ENCODE measurements at places on chromosomes 6 and 20.

DNA sequence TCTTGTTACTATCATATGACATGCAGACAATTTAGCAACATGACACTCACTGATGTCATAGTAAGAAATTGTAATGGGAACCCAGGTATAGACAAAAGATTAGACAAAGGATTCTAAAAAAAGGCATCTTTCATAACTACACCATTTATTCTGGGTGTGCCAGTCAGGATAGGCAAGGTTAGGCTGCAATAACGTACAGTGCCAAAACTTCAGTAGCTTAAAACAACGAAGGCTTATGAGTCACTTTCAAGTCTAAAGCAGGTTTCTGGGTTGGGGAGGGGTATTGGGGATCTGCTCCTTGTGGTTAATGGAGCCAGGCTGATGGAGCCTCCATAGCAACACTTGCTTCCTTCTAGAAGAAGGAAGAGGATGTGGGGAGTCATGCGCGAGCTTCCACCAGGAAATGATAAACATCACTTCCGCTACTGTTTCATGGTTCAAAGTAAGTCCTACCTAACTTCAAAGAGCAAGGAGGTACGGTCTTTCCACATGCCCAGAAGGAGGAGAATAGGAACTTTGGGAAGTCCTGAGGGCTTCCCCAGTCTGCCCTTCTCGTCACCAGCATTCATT is 2.0 kb upstream of the GTSF1L start:
- DNase-seq: no peak

DNA sequence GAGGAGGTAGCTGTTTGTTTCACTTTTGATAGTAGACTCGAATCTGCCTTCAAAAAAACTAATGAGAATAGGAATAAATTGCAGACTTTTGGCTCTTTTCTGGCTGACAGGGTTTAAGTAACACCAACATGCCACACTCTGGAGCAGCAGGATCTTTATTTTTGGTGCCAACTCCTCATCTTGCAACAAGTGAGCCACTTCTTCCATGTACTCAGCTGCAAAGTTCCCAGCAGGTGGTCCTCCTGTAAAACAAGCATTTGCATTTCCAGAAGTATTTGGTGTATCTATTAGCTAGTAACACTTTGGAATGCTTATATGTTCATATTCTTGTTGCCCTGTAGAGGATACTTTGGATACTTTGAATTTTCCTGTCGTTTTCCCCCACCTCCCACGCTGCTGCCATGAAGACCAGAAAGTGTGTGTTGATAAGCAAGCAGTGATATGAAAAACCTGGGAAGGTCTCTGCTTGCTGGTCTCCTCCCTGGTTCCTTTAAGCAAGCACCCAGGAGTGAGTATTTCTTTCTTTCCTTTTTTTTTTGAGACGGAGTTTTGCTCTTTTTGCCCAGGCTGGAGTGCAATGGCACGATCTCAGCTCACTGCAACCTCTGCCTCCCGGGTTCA is 1.0 kb downstream of the ARMH2 start:
- no peak for DNase-seq

DNA sequence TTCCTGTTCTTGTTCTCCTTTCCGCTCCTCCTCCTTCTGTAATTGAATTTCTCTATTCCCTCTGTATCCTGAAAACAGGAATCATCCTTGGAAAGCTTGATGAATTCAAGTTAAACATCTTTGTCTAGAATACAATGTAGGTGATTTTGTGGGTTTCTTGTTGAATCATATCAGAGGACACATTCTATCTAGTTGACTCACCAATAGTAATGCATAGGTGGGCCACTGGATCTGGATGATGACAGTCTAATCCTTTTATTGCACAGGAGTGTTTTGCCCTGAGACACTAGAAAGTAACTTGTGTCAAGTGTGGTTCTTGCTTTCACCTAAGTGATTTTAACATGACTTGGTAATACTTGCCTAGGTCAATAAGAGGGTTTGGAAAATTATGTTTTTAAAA is 164.3 kb downstream of the RFPL4B start:
- no peak for DNase-seq

GRCh38 chr6:124812067-124812466 is 150.2 kb upstream of the RNF217 start:
- no peak for DNase-seq

DNA sequence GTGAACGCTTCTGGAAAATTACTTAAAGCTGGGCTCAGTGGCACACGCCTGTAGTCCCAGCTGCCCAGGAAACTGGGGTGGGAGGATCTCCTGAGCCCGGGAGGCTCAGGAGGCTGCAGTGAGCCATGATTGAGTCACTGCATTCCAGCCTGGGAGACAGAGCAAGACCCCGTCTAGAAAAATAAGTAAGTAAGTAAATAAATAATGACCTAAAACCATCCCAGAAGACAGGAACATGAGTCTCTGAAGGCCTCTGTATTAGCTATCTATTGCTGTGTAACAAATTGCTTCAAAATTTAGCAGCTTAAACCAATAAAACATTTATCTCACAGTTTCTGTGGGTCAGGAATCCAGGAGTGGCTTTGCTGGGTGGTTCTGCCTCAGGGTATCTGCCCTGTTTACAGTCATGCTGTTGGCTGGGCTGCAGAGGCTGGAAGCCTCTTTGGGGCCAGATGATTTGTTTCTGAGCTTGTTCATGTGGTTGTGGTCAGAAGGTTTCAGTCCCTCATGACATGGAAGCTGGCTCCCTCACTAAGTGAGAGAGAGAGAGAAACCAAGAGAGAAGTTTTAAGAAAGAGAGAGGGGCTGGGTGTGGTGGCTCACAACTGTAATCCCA is 48.4 kb upstream of the NCOA3 start:
- no peak for DNase-seq

DNA sequence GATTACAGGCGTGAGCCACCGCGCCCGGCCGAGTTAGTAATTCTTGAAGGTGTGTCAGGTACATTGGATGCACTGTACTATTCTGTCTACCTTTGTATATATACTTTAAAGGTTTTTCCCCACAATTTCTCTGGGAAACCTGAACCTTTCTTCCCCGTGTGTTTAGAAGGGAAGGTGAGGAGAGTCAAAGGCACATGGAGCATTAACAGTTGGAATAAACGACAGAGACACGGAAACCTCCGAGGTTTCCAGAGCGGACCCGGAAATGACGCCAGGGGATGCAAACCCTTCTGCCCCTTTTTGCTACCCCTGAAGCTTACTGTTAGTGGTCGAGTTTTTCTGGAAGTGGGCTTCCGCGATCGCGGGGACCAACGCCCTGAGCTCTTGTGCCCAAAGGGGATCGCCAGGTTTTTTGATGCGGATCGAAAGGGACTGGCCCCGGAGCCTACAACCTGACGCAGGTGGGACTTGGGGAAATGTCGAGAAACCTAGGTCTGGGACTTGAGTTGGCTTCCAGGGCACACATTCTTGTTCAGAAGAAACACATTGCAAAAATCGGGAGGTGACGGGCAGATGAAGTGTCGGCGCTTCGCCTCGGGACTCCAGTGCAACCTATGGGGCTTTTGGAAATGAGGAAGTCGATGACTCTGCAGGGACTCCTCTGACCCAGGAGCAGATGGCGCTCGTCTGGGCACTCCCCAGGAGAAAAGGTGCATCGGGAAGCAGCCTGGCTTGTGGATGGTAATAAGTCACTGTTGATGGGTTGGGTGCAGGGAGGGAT is 218.2 kb downstream of the OR2B2 start:
- no peak for DNase-seq

GRCh38 chr20:840858-841567 is 7.5 kb downstream of the FAM110A start:
- no peak for DNase-seq

DNA sequence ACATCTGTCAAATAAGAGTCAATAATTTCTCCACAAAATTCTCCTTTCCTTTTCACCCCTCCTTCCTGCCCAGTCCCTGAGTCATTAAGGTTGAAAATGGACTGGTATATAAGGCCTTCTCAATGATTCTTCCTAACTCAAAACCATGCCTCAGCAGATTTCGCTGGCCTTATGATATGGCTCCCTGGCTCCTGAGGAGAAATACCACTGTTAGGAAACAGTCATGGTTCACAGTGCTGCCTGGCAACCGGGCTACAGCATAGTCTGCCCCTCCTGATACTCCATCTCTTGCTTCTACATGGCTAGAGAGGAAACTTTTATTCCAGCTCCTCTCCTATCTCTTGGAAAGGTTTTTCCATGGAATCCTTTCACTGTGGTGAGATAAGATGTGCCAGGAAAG is 4.7 kb downstream of the UBE2J1 start:
- no peak for DNase-seq

GRCh38 chr6:2575236-2575635 is 175.5 kb downstream of the MYLK4 start:
- no peak for DNase-seq

DNA sequence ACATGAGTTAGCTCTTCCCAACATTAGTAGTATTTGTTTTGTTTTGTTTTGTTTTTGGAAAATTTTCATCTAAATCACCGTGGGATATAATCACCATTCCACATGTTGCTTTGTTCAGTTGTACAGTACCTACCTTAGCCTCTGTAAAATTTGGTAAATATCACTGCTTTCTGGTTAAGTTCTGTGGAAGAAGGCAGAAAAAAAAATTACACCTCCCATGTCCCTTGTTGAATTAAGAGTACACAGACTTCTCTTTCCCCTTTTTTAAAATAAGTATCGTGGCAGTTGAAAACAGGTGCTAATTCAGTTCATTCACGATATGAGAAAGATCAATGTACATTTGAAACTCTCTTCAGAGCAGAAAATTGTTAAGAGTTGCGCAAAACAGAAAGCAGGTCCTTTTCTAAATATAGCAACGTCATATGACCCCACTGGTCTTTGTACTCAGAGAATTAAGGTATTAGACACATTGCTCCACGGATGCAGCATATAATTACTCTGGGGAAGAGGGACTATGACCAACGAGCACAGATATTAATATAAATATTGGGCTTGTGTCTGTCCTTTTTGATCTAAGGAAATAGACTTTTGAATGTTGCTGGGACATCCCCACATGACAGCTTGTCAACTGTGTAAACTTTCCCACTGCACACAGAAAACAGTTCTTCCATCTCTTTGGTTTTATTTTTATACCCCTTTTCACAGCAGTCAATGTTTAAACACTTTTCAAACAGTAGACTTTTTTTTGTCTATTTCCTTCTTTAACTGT is 58.6 kb upstream of the ZNF217 start:
- DNase-seq: no peak

DNA sequence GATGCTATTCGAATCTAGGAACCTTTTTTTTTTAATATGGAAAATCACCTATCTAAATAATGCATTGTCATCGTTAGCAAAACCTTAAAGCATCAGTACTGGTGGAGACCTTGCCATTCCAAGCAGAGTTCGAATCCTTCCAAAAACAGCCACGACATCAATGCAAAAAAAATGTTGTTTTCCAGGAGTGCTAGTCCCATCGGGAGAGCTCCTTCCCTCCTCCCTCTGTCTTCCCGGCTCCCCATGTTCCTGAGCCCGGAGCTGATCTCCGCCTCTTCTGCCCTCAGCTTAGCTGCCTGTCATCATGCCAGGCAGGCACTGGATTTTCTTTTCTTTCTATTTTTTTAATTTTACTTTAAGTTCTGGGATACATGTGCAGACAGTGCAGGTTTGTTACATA is 153.6 kb upstream of the QKI start:
- DNase-seq: no peak

- no peak for DNase-seq
Measured at GRCh38 chr6:40798069-40798770, 211.1 kb upstream of the LRFN2 start.

DNA sequence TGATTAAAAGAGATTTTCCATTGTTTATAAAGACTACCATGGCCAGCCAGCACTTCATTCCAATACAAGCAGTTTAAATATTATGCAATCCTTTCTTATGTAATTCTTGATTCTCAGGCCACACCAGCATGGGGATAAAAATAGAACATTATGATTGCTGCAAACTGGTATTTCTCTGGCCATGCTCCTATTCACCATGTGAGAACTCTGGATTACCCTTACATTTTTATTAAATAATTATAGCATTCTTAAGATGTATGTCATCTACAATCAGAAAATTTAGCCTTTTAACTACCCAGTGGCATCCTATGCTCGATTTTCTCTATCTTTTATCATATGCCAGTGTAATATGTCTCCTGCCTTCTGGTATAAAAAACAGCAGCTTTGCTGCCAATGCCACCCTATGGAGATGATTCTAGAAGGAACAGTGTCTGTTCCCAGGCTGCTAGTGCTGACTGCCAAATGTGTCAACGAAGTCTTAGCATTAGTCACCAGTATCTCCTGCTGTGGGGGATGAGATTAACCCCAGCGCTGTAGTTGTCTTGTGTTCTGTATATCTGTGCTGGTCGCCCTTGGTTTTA is 501.4 kb downstream of the BCKDHB start:
- no peak for DNase-seq

- no peak for DNase-seq
Measured at GRCh38 chr6:74357321-74357720, 661.3 kb downstream of the CD109 start.

- no peak for DNase-seq
Measured at GRCh38 chr6:90497411-90497810, 89.5 kb downstream of the MAP3K7 start.

GRCh38 chr6:133637874-133638273 is 251.0 kb upstream of the TCF21 start:
- no peak for DNase-seq

GRCh38 chr20:19462491-19462890 is 250.0 kb downstream of the SLC24A3 start:
- no peak for DNase-seq

- DNase-seq: no peak
Measured at GRCh38 chr6:81148751-81149150, 603.7 kb downstream of the TENT5A start.

- DNase-seq: no peak
Measured at GRCh38 chr6:134669485-134669884, 280.4 kb downstream of the ALDH8A1 start.

GRCh38 chr6:106180208-106180607 is 94.1 kb downstream of the PRDM1 start:
- DNase-seq: no peak

GRCh38 chr20:49166534-49167449 is 21.3 kb downstream of the STAU1 start:
- no peak for DNase-seq

GRCh38 chr6:2432292-2432691 is 186.9 kb upstream of the GMDS start:
- no peak for DNase-seq

GRCh38 chr6:3108746-3109414 is 9.6 kb upstream of the BPHL start:
- DNase-seq: no peak

- no peak for DNase-seq
Measured at GRCh38 chr6:3749977-3750316, 1.6 kb downstream of the PXDC1 start.

GRCh38 chr6:161710698-161711097 is 436.8 kb upstream of the AGPAT4 start:
- no peak for DNase-seq

GRCh38 chr20:61886721-61887595 is 178.7 kb downstream of the TAF4 start:
- DNase-seq: no peak
